ENCODE measurements at places on chromosomes 5 and 9. TPM values are rescaled to one million over a fixed set of nuclear protein-coding genes. Genes with fewer than 3 reads are reported as not detected.

PCDHGA6 gene
- total RNA-seq, result 7.2 TPM

OCLN gene
- 7.7 TPM for total RNA-seq

SLC23A1 gene
- total RNA-seq, result not detected

NPR3 gene
- total RNA-seq, result 1.3 TPM

Data from vein endothelial cell (primary cell).